ENCODE measurements at places on chromosomes 16 and 17. TPM values are rescaled to one million over a fixed set of nuclear protein-coding genes. Genes with fewer than 3 reads are reported as not detected.

DNA sequence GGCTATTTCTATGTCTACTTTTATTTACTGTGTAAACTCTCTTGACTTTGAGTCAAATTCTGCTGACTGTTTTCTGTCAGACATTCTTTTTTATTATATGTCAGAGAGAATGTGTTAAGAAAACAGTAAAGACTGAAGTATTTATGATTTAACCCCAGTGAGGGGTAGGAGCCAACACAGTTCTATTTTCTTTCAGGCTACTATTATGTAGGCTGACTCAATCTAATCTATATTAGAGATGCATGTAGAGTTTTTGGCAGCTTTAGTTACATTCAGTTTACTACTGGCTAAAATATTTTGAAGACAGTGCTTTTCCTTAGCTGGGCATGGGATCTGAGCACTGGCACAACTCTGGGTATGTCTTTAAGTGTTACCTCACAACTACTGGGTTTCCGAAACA lies 1108.0 kb downstream of the CDH11 start:
- DNase-seq, result no peak

- DNase-seq, result no peak
Observed at GRCh38 chr16:58492066-58492465, 7.9 kb upstream of the NDRG4 start.

- no peak for DNase-seq
Observed at GRCh38 chr16:57310801-57311200, 26.3 kb upstream of the PLLP start.

- no peak for DNase-seq
Observed at GRCh38 chr17:20120836-20121235, 111.7 kb downstream of the SPECC1 start.

DNA sequence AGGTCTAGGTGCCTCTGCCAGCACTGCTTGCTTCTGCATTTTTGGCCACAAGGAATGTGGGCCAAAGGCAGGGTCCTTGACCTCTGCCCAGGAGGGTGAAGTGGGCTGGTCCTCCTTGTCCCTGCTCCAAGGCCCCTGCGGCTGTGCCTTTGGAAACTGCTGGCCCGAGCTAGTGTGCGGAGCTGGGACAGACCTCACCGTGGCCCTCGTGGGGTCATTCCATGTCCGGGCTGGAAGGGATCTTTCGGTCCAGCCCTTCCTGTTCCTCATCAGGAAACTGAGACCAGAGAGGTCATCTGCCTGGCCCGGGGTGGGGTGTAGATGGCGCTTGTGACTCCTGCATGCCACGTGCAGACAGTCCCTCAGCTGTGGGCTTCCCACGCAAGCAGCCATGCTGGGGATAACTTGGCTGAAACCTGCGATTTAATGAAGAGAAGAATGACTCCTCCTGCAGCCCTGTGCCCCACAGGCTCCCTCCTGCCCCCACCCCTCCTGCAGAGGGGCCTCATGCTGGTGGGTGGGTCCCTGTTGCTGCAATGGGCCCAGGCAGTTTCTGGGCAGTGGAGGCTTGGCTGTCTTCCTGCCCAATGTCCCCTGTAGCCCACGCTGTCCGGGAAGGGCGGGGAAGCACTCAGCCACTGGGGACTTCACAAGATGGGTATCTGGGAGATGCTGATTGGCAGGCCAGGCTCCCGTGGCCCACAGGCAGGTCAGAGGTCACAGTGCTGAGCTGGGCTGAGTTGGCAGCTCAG lies 245.2 kb downstream of the SEC14L1 start:
- DNase-seq, result no peak

ASPHD1 gene
- 0.30 TPM for polyA plus RNA-seq

- no peak for DNase-seq
Observed at GRCh38 chr16:82750068-82750467, 123.3 kb downstream of the CDH13 start.

- no peak for DNase-seq
Observed at GRCh38 chr16:30740364-30741251, 7.6 kb upstream of the PHKG2 start.

LYRM1 gene
- 18.8 TPM for polyA plus RNA-seq

- no peak for DNase-seq
Observed at GRCh38 chr17:74768069-74768762, 7.9 kb downstream of the NAT9 start.

EPN2 gene
- 33.2 TPM for polyA plus RNA-seq

KRT25 gene
- polyA plus RNA-seq, result 0.15 TPM

DNA sequence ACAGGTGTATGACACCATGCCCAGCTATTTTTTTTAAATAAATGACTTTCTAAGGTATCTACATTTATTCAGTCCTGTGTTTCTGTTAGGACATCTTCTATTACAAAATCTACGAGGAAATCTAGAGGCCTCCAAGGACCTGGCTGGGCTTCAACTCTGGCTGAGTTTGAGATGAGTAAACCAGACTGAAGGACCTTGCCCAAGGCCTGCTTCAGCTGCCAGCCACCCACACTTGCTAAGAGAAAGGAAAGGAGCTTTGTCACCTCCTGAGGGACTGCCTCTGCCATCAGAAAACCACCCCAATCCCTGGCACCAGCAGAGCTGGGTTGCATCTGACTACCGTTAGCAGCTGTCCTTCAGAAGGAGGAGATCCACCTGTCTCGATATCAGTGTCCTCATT lies 1.3 kb upstream of the MYO1D start:
- no peak for DNase-seq

CRHR1 gene
- 0.48 TPM for polyA plus RNA-seq

- peak; percentile 77 for DNase-seq
Observed at GRCh38 chr17:43694081-43694870, 32.6 kb upstream of the MEOX1 start.

GRCh38 chr17:42509841-42510240 lies 26.2 kb upstream of the NAGLU start:
- no peak for DNase-seq

- no peak for DNase-seq
Observed at GRCh38 chr17:73814075-73814474, 169.8 kb upstream of the SDK2 start.

DNA sequence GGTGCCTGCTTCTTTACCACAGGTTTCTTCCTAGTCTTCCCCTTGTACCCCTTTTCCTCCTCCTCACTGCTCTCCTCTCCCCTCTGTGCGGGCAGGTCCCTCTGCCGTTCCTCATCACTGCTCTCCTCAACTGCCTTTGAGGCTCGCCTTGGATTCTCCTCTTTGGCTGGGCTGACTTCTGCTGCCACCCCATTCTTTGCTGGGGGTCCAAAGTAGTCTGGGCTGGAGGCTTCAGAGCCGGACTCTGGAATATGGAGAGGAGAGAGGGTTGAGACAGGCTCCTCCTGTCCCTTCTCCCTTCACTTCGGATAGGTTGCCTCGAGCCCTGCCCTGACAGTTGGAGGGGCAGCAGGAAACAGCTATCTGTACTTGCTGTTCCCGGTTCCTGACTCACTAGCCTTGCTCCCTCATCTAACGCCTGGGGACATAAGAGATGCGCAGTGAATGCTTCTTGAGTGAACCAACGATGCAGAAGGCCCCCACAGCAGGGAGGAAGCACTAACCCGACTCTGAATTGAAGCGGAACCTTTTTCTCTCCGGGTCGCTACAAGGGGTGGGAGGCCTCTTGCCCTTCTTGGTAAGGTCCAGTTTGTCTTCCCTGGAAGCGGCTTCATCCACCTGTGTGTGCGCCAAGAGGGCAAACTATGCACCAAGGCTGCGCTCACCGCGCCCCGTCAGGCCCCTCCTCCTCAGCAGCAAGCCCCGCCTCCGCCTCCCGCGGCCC lies 655 bp downstream of the HIRIP3 start:
- peak; percentile 35 for DNase-seq

IRF8 gene
- 29.2 TPM for polyA plus RNA-seq

DNA sequence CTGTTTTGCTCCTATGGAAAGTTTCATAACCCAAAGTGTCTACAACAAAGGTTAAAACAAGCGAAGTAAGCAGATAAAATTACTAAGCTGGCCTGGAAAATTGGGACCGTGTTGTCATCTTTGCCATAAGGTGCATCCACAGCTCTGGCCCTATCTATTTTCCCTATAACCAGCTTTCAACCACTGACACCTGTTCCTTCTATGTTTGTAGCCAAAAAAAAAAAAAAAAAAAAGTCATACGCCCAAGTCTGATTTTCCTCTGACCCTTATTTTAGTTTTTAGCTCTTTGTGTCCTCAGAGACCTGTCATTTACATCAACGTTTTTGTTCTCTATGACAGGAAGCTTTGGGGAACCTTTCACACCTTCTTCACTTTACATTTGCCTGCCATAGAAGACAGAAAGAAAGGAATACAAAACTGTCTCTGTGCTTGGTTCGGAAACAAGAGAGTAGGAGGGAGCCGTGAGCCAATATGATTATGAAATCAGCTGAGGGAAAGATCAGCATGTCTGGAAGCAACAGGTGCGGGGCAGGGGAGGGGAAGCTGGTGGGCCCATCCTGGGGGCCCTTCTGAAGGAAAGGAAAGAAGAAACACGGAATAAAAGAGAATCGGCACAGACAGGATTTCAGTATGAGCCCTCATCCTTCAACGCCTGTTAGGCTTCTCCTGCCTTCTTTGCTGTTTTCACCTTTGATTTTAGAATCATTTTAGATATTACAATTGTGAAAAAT lies 8.5 kb downstream of the HS3ST3A1 start:
- no peak for DNase-seq

DNA sequence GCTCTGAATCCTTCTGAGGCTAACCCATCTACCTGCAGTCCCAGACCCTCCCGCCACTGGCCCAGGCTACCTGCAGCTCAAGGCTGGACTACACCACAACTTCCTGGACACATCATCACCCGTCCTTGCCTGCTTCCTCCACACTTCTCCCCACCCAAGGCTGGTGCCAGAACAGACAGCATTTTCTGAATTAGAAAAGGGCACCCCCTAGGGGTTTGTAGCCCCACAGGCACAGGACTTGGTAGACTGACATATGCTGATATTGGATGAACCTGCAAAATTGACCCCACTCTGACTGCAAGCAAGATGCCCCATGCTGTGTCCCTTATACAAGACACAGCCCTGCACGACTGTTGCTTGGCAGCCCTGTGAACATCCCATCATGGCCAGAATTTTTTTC lies 271.5 kb upstream of the C16orf82 start:
- no peak for DNase-seq

SHISA9 gene
- polyA plus RNA-seq, result 0.12 TPM

- no peak for DNase-seq
Observed at GRCh38 chr17:3955673-3955988, 8.6 kb downstream of the ATP2A3 start.

DNA sequence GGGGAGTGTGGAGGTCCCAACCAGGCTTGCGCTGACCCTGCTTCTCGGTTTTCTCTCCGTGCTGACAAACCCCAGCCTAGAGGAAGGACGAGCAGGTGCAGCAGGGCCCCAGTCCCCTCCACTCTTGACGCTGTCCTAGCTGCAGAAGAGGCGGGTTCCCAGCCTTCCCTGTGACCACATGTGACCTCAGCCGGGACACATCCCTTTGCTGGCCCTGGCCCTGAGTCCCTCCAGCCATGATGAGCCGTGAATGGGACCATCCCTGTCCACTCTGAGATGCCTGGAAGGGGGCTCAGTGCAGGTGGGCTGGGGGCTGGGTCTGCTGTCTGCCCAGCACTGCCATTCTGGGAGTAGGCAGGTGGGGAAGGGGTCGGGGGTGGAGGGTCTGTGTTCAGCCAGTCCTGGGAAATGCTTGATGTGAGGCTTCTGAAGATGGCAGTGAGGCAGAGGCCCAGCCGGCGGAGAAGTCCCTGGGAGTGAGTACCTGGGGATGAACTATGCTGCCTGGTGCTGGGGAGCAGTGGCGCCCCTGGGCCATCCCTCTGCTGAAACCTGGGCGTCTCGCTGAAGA lies 1.9 kb upstream of the TUBB3 start:
- DNase-seq, result no peak

GRCh38 chr16:19417640-19418039 lies at the start of gene TMC5:
Gene TMC5, plus strand, starts transcription at chr16:19417883. Its CDS starts 22,156 bp downstream, at chr16:19440039.
- DNase-seq, result no peak

DNA sequence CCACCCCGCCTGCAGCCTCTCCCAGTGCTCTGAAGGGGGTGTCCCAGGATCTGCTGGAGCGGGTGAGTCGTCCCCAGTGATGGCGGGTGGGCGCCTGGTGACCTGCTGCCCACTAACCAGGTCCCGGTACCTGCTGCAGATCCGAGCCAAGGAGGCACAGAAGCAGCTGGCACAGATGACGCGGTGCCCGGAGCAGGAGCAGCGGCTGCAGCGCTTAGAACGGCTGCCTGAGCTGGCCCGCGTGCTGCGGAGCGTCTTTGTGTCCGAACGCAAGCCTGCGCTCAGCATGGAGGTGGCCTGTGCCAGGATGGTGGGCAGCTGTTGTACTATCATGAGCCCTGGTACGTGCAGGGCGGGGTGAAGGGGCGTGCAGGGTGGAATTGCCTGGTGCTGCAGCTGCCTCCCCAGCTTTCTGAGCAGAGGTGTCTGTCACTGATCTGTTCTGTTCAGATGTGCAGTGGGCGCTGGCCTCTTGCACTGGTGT lies 3.6 kb downstream of the CDT1 start:
- no peak for DNase-seq

STH gene
- not detected for polyA plus RNA-seq

DNA sequence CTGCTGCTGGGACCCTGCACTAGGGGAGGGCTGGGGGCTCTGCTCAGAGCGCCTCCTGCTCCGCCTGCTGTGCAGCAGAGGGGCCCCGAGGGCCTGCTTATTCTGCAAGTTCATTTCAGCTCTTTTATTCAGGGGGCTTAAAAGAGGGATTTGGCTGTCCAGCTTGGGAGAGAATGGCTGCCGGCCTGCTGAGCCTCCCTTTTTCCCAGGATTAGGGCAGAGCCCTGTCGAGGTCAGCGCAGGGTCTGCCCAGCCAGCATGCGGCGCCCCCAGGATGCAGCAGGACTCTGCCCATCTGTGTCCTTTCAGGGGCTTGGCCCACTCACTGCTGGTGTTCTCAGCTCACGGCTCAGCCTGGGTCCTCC lies 1.1 kb downstream of the SMIM5 start:
- DNase-seq, result no peak

DNA sequence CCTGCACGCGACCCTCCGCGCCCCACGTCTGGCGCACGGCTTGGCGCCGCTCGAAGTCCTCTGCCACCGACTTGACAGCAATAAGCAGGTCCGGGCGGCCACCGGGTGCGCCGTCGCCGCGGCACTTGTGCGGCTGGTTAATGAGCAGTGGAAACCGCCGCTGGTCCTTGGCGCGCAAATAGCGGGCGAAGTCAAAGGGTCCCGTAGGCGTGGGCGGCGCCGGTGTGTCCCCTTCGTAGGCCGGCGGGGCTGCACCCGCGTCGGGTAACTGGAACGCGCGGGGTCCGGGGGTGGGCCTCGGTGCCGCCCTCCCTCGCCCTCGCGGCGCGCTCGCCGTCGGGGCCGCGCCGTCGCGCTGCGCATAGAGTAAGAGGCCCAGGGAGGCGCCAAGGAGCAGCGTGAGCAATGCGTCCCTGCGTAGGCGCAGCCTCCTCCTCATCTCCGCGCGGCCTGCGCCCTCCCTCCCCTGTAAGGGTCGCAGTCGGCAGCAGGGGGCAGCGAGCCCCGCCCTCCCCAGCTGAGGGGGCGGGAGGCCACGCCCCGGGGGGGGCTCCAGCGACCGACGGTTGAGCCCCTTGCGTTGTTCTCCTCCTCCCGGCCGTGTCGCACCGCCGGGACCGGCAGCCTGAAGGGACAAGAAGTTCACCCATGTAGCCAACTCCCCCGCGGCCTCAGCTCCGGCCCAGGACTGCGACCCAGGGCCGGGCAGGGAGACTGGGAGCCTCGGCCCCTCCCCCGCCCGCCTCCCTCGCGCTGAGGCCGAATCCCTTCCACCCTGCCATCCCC lies 558 bp downstream of the B3GNT9 start:
- peak; percentile 82 for DNase-seq

CRK gene
- 47.3 TPM for polyA plus RNA-seq

GRCh38 chr16:85176541-85177447 lies 64.5 kb upstream of the CIBAR2 start:
- DNase-seq, result no peak
